LoVo (cell line): ENCODE measurements at places on chromosomes 4 and X.
A peak's percentile ranks its signal among the peaks of the same experiment; 100 is the strongest.

DNA sequence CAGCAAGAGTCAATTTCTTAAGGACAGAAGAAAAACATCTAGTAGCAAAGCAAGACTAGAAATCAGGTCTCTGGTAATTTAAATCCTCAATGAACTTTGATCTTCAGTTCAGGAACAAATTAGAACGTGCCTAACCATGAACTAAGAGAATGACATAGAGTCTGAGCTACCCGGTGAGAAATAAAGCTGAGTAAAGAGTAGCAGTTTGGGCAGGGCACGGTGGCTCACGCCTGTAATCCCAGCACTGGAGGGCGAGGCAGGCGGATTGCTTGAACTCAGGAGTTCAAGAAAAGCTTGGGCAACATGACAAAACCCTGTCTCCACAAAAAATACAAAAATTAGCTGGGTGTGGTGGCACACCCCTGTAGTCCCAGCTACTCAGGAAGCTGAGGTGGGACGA is 37.7 kb downstream of the ACE2 start:
- peak; percentile 4 for DNase-seq

DNA sequence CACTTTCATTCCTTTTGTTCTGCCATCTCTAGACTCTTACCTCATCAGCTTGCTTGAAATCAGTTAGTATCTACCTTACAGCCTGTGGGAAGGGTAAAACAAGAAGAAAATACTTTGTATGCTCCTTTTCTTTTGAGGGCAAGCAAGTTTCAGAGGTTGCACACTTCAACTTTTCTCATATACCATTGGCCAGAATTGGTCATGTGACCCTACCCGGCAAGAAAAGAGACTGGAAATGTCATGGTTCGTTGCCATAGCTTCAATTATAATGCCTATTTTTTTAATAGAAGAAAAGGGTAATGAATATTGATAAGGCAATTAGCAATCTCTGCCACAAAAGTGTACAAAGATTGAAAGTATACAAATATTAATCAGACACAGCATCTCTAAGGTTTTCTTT is 346.7 kb upstream of the TACR3 start:
- no peak for DNase-seq

GRCh38 chr4:124525524-124525923 is 187.0 kb downstream of the ANKRD50 start:
- DNase-seq = no peak

DNA sequence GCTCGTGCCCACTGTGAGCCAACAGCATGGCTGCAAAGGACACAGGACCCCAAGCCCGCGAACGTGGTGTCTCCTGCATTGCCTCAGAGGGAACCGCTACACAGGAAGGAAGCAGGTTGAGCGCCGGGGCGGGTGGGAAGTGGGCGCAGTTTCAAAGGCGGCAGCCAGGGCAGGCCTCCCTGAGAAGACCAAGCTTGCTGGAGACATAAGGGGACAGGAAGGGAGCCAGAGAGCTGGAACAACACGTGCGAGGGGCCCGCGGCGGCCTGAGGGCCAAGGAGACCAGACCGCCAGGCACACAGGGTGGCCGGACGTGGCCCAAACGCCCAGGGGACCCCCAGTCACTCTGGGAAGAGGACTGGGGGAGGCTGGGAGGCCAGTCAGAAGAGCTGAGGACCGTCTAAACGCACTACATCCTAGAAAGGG is 32.0 kb downstream of the CTBP1 start:
- DNase-seq = no peak

GRCh38 chrX:119423631-119424030 is 24.5 kb downstream of the SLC25A43 start:
- no peak for DNase-seq

DNA sequence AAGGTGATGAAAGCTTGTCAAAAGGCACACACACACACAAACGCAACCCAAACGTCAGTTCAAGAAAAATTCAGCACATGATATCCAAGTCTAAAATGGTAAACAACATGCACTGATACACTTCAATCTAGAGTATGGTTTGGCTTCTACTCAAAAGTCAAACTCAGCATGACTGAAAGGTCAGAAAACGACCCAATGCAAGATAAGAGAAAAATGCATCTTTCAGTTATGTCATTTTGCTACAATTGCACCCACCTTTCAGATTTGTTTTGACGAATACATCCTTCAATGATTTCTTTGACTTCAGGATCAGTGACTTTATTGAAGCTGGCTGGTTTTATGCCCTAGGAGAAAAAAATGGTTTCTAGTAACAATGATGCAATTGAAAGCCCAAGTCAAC is 56.3 kb downstream of the WNK3 start:
- no peak for DNase-seq

DNA sequence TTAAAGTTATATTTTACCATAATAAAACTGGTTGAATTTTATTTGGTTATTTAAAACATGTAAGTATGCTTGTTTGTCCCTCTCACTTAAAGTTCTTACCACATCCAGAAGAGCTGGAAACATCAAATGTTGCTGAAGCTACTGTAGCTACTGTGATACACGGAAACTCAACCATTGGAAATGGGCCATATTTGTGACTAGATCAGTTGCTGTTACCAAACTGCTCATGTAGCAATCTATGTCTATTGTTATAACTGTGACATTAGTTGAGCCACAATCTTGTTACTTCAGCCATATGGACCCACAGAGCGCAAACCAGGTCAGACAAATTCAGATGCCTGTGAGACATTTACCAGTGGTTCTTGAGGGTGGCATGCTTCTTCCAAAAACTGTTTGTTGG is 41.6 kb downstream of the NDNF start:
- DNase-seq = no peak

- no peak for DNase-seq
These were observed 1.2 kb downstream of the IL15 start for GRCh38 chr4:141637565-141637964.

GRCh38 chr4:40953283-40954087 is 203.7 kb downstream of the NSUN7 start:
- no peak for DNase-seq

DNA sequence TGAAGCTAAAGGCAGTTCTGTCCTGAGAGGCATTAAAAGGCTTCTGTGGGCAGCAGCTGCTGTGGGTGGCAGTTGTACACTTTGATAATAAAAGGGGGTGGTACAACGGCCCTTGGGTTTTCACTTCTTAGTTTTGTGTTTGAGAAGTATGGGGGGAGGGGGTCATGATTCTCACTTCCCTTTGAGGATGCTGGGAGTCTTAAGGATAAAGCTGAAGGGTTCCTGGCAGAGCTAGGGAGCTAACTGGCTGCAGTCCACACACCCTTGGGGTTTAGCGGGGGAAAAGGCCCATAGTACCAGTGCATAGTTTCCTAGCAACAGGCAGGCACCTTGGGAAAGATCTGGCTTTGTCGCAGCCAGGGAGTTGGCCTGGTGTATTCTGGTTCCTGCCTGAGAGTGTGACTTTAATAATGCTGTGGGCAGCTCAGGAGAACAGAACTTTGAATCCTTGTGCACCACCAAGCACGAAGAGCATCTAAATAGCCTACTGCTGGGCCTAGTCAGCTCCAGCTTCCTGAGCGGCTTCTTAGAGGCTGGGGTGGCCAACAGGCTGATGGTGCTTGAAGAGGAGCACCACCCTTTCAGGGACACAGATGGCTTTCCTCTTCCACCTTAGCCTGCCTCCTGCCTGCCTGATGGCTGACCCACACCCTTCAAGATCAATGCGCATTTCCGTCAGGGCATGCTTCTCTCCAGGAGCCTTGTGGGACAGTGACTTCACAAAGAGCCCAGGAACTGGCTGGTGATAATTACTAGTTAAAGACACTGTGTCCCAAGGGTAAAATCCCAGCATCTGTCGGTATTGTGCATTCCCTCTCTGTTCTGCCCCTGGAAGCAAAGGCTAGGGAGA is 12.5 kb downstream of the ZBTB33 start:
- DNase-seq = no peak

DNA sequence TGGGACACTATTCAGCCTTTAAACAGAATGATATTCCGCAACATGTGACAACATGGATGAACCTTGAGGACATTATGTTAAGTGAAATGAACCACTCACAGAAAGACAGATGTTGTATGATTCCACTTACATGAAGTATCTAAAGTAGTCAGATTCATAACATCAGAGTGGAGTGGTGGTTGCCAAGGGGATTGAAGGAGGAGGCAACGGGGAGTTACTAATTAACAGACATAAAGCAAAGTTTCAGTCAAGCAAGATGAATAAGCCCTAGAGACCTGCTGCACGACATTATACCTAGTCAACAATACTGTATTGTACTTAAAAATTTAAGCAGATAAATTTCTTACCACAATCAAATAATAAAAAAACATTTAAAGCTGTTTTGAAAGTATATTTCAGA is 105.0 kb upstream of the NR0B1 start:
- no peak for DNase-seq

- DNase-seq = no peak
These were observed 805 bp downstream of the ATP8A1 start for GRCh38 chr4:42655921-42656678.

DNA sequence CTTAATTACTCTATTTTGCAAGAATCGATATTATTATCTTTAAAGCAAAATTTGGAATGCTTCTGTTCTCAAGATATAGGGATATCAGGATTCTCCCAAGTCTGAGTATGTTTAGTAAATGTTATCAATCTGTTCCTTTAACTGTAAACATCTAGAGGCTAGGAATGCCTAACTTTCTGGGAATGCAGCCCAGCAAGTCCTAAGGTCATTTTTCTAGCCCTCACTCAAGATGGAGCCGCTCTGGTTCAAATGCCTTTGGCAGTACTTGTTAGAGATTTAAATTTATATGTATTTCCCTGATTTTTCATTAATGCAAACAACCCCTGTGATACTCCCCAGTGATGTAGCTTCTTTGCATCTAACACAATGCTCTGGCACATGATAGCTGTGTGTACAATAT is 623.8 kb upstream of the LCORL start:
- DNase-seq = no peak

GRCh38 chr4:2095236-2096072 is 36.3 kb downstream of the NAT8L start:
- no peak for DNase-seq

DNA sequence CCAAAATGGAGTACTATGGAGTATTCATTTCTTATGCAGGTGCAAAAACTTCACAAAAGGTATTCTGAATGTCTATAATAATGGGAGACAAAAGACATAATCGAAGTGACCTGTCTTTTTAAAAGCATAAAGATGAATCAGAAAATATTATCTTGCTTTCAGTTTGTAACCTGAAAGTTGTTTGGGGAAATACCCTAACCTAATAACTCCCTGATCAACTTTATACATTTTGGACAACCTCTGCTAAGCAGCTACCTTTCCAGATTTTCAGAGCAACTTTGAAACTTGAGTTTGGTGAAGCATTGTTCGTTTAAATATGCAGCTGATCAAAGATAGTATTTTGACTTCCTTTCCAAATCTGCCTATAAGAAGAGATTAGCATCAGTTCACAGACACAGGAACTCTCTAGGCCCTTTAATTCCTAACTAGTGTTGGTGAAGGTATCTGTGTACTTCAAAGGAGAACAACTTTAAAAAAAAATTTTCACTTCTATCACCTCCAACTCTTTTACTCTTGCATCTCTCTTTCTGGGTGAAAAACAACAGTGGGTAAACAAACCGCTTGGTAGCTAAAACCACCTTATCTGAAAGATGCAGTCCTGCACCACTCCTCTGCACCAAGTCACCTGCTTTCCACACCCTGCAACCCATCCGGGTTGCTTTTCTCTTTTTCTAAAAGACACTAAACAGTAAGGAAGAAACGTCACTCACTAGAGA is 26.5 kb downstream of the CD40LG start:
- no peak for DNase-seq

DNA sequence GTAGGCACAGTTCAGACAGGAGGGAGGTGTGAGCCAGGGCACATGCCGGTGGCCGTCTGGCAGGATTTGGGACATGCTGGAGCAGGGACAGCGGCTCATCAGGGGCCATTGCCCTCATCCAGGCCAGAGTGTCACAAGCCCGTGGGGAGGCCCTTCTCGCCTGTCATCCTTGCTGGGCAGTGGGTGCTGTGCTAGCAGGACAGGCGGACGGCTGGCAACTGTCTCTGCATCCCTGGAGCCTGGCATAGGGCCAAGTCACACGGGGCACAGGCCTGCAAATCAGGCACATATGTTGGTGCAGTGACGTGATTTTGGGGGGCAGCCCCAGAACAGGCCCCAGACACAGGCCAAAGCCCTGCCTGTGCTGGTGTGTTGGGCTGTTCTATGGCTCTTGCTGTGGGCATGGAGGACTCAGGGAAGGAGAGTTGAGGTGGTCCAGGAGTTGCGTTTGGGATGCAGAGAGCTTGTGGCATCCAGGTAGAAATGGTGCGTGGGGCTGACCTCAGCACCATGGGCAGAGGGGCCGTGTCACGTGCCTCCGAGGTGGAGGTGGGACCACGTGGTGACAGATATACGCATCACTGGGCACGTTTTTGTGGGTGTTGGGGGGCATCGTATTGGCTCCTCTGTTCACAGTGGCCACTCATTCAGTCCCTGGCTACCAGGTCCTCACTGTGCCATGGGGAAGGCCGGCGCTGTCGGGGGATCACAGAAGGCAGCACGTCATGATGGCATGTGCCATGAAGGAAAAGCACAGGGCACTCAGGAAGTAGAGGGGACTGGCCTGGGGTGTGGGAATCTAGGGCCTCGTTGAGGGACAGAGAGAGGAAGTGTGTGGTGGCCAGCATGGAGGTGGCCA is 14.6 kb upstream of the MSANTD1 start:
- DNase-seq = no peak

DNA sequence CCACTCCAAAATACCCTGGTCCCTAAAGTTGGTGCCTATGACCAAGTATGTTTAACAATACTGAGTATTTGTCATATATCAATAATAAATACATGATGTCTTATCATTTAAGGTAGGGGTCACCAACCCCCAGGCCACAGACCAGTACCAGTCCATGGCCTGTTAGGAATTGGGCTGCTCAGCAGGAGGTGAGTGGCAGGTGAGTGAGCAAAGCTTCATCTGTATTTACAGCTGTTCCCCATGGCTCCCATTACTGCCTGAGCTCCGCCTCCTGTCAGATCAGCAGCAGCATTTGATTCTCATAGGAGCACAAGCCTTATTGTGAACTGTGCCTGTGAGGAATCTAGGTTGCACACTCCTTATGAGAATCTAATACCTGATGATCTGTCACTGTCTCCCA is 126.2 kb downstream of the HNRNPD start:
- no peak for DNase-seq

- no peak for DNase-seq
These were observed 5.7 kb downstream of the SYAP1 start for GRCh38 chrX:16725072-16725471.

DNA sequence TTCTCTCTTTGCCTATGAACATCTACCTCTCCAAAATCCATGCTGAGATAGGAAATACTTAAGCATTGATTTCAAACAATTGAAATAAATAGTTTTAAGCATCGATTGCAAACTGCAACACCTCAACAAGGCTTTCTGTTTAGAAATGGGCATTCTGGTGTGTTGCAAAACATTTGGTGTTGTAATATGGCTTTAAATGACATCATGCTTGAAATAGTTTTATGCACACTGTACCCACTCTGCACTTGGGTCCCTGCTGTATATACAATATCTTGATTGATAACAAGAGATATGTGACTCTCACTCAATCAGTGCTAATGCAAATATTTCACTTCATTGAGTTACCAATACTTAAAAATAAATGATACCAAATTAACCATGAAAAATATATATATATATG is 964.9 kb upstream of the GRIA3 start:
- DNase-seq = no peak

- DNase-seq = no peak
These were observed 167.7 kb downstream of the PAPSS1 start for GRCh38 chr4:107552306-107552705.

GRCh38 chrX:114930227-114930626 is 87.2 kb downstream of the IL13RA2 start:
- no peak for DNase-seq
